ENCODE measurements at places on chromosomes 3 and 15.

- no peak for DNase-seq
Observed at GRCh38 chr3:142853270-142854168, 35.4 kb downstream of the PCOLCE2 start.

- DNase-seq = peak; percentile 40
Observed at GRCh38 chr15:94234300-94234699, 2.9 kb downstream of the MCTP2 start.

DNA sequence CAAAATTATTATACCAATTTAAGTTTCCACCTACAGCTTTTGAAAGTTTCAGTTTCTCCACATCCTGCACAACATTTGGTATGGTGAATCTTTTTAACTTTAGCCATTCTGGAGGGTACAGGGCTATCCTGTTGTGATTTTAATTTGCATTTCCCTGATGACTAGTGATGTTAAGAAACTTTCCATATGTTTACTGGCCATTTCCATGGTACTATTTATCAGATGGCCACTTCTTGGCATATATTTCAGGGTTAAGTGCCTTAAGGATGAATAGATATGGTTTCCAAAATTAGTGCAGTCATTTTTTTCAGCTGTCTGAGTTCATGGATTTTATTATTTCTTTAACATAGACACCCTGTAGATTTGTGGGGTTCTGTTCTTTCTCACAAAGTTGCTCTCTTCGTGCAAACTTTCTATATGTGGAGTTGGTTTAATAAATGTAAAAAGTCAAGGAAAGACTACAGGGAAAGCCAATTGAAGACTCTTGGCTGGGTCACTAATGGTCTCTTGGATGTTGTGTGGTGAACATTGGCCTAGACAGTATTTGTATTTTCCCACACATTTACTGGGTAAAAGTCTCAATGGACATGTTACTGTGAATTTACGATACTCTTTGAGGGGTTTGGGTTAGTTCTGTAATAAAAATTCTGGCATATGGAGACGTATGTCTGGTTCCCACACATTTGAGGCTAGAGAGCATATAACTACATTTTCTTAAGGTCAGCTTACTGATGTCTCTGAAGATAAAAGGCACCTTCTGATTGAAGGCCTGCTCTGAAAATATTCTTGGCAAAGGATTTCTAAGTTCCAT, 147.5 kb upstream of the PDZRN3 start:
- DNase-seq = no peak

DNA sequence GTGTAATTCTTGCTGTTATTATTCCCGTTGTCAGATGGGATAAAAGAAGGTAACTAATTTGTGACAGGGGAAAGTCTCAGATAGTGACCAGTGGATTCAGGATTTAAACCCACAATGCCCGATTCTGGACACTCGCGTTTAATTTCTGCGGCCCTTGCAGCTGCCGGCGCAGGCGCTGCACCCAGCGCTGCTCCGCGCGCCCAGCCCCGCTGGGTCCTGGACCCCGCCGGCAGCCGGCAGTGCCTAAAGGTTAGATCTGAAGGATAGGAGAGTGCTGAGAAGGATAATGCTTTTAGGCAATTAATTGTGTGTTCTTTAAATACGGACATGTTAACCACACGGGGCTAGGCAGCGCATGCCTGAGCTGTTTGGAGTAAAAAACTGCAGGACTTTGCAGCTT, 3.6 kb upstream of the MKRN3 start:
- no peak for DNase-seq

DNA sequence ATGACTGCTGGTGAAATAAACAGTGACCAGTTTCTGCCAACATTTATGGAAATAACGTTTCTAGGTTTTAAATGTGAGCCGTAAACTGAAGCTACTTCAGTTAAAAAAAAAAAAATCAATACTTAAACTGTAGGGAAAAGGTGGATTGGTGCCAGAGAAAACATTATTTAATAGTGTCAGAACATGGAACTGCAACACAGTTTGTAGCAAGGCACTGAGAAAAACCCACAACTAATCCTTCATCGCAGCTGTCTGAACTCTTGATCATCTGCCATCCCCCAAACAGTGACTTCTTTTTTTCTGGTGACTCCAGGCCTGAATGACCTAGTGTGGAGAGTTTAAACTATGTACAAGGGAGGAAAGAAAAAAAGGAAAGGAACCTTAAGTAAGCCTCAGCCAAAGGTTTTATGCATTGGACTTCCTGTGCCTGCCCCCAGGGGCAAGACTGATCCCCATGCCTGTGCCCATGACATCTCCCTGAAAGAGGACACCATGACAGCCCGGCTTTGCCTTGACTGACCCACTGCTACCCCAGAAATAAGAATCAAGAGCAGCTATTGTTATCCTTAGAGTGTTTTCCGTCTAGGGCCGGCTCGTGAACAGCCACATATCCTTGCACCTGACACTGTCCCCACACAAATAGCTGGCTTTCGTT, 33.1 kb downstream of the CRTAP start:
- DNase-seq = no peak

GRCh38 chr3:105793040-105793439, 75.8 kb downstream of the CBLB start:
- peak; percentile 20 for DNase-seq

- no peak for DNase-seq
Observed at GRCh38 chr3:148062590-148062989, 635.1 kb upstream of the AGTR1 start.

DNA sequence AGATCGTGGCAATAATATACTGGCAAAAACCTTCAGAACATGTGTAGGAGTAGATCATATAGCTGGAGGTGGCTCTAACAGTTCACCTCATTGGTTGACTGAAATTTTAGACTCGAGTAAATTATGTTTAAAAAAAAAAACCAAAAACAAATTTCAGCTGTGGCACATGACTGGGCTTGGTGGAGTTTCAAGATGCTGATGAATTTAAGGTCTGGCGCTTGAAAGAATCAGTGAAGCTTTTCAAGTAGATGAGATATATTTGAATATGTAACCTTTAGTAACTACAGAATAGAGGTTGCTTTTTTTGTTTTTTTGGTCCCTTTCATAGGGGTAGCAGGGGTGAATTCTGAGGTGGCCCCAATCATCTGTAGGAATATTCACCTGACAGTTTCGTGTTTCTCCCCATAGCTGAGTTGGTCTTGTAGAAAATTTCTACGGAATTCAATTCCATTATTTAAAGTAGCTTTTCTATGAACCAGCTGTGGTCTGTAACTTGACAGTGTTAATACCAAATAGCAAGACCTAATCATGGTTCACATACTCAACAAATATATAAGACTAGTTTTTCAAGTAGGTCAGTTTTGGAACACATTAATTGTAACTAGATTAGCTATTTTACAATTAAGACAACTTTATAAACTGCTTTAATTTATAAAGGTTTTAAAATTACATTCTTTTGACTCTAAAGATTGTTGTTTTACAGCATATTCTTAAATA, 65.6 kb downstream of the MAP4 start:
- no peak for DNase-seq

- no peak for DNase-seq
Observed at GRCh38 chr15:58777107-58777506, 6.0 kb downstream of the MINDY2 start.

- peak; percentile 96 for DNase-seq
Observed at GRCh38 chr3:39166134-39166710, 12.8 kb upstream of the CSRNP1 start.

Measured in mesendoderm (in vitro differentiated cells).